ENCODE measurements at places on chromosomes 2 and 18.
A peak's percentile ranks its signal among the peaks of the same experiment; 100 is the strongest.

DNA sequence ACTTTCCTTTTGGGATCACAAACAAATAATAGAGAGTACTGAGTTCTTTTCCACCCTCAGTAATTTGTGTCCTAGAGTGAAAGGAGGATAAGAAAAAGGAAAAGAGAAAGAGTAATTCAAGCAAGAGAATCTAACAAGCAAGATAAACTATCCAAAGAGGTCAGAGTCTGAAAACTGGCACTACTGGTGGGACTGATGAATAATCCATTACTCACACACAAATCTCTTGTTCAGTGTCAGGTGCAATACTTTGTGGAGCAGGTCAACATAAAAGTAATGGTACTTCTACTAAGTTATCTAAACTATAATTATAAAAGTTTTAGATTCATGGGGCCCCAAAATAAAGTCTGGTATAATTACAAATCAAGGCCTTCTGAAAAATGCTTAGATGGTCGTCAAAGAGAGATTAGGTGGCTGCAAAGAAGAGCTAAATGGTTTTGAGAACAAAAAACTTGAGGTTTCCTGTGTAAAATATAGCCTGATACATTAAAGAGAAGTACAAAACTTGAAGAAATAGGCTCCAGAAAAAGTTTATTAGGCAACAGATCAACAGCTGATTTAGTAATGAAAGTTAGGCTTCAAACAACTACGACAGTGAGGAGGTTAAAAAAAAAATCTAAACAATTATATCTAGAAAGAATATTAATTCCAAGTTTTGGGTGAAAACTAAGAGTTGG is 109.4 kb downstream of the BAZ2B start:
- DNase-seq = no peak

DNA sequence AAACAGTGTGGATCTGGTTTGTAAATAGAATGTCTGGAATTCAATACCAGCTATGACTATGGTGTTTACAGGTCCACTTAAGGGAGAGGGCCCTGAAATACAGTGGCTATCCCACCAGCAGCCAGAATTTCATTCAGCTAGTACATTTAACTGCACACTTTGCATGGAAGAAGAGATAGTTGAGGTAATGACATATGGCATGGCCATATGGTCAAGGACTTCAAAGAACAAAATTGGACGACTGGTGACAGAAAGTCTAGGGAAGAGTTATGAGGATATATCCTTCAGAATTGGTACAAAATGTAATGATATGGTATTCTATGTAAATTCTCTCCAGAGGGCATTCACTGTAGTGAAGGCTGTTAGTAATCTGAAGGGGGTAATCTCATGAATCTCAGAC is 105.0 kb downstream of the IKZF2 start:
- DNase-seq = no peak

- DNase-seq = no peak
These were observed 157.9 kb downstream of the FMNL2 start for GRCh38 chr2:152492911-152493310.

DNA sequence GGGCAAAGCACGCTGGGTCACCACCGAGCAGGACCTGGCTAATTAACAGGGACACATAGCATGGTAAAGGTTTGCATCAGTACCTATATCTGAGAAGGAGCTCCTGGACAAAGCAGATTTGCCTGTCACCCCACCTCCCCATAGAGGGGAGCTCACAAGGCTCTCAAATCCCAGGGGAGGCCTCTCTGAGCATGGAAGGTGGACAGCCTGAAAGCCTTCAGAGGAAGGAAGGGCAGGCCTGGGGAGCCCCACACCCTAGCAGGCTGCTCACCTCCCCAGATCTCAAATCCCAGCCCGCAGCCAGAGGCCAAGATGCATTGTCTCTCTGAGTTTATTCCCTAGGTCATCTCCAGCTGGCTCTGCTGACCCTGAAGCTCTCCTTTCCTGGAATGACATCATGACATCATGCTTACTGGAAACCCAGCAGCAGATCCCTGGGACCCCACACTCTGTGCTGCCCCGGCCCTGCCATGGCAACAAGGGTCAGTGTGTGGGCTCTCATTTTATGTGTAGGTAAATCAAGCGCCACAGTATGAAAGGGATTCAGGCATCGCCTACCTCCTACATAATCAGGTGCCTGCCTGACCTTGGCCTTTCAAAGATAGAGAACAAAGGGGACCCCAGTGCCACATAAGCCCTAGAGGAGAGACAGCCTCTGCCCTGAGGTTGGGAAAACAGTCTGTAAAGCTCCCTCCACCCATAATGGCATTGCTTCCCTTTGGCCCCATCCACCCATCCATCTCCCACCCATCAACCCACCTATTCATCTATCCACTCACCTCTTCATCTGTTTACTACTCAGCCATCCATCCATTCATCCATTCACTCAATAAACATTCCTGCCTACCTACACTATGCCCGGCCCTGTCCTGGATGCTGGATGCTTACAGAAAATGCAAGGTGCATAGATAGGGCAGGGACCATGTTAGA is 15.7 kb upstream of the TEX51 start:
- no peak for DNase-seq

DNA sequence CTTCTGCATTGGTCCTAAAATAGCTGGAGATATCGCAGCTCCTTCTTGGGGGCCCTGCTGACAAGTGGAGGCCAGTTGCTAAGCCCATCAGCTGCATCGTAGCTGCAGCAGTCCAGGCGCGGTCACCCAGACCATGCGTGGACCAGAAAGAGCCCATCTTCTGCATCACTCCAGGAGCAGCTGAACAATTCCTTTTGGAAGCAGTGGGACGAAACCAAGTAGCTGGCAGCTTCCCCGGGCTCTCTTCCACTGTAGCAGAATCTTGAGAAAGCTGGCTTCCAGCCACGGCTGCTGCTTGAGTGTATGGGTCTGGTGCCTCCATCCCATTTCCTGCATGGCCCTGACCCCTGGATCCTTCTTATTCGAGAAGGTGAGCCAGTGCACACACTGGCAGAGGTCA is 22.2 kb upstream of the CAB39 start:
- DNase-seq = no peak

DNA sequence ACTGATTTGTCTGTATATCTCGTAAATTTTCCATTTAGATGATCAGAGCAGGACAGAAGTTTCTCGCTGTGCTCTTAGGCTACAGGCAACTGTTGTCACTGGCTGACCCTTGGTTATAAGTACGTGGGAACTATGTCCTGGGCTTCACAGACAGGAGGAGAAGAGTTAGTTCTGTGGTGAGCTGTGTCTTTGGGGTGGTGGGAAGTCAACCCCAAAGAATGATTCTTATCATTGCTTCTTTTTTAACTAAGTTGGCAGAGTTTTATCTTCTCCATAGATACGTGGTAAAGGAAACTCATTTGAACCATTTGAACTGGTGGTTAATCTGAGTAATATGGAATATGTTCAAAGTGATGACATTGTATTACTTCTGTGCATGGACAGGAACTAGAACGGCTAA is 230.6 kb upstream of the EPAS1 start:
- no peak for DNase-seq

DNA sequence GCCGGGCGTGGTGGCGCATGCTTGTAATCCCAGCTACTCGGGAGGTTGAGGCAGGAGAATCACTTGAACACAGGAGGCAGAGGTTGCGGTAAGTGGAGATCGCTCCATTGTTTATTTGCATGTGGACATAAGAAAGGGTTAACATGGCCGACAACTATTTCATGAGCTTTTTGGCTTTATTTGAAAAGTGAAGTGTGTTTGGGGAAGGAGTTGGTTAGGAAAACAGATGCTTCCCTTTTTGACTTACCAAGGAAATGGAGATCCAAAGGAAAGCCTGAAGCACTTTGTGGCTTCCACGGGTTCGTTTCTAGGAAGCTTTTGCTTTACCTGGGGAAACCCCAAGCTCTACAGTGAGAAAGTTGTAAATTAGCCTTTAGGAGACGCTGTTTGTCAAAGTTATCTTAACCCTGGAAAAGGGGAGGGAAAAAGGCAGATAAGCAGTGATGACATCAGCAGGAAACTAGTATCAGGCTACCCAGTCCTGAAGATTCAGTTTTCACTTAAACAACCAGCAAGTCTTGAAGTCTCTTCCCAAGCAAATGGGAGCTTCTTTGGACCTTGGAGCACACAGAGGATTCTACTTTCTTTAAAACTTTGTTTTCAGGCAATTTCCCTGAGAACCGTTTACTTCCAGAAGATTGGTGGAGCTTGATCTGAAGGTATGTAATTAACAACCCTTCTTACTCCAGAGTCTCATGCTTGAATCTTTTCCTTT is at the start of gene CASP10:
Gene CASP10, plus strand, starts transcription at position 492 of the 715 bp plus-strand sequence. CDS start 2,637 bp downstream, outside the sequence.
- DNase-seq = peak; percentile 89

GRCh38 chr18:78542204-78542603 is 437.4 kb upstream of the SALL3 start:
- DNase-seq = no peak

- no peak for DNase-seq
These were observed 111.3 kb downstream of the TSN start for GRCh38 chr2:121866789-121867188.

DNA sequence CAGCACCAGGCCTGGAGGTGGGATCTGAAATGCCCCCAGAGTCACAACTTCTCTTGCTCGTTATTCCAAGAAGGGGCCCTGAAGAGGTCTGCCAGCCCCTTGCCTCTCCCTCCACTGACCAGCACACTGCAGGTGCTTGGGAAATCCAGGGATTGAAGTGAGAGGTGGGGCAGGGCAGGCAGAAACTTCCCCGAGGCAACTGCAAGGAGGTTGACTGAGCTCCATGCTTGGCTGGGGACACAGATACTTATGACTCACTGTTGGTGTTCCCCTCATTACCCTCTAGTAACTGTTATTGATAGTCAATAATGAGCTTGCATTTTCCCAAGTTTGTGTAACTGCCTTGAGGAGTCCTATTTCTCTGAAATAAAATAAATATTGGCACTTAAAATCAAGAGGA is 47.5 kb downstream of the MARCO start:
- DNase-seq = no peak

DNA sequence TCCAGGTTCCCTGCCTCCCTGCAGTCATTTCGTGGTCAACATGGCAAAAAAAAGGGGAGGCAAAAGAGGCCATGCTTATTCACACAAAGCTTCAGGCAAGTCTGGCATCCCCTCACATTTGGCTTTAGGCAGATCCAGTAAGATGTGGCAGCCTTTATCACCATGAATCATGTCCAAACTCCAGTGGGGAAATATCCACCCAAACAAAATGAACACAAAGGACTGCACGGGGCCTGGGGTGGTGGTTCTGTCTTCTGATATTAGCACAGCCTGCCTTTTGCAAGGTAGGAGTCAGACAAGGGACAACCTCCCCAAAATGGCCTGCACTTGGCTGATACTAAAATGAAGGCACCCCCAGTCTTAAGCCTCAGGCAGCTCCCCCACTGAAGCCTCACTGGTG is 129.9 kb downstream of the ZBTB7C start:
- no peak for DNase-seq

- no peak for DNase-seq
These were observed 205.8 kb downstream of the LDLRAD4 start for GRCh38 chr18:13424363-13424762.

DNA sequence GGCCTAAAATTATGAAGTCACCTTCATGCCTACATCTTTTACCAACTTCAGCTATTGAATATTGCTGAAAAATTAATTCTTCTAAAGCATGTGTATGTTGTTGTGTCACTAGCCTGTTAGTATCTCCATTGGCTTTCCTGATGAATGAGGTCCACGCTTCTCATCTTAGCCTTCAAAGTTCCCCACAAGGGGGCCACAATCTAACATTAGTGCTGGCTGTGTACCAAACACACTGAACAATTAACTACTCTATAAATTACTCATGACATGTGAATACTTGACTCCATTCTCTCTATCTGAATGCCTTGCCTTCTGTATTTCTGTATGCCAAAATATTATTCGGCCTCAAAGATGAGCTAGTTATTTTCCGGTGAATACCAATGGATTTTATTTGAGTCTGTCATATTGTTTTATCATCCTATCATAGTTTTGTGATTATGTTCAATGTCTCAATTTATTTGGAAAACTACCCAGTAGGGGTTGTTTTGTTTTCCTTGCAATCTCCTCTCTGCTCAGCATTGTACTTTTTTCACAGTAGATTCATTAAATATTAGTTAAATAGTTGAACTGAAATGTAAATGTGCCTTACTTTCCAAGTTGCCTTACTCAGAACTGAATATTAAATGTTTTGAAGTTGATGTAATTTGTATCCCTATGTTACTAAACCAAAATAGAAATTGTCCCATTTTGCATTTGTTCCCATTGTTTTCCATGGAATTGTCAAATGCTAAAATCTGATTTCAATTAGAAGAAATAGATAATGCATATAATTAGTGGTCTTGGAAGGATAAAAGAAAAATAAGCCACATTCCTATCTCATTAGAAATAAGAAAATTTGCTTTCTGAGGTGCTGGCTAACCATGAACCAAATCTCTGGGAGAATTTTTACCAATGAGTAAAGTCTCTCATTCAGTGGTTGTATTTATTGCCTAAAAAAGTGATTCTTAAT is 208.4 kb upstream of the COL3A1 start:
- peak; percentile 3 for DNase-seq

DNA sequence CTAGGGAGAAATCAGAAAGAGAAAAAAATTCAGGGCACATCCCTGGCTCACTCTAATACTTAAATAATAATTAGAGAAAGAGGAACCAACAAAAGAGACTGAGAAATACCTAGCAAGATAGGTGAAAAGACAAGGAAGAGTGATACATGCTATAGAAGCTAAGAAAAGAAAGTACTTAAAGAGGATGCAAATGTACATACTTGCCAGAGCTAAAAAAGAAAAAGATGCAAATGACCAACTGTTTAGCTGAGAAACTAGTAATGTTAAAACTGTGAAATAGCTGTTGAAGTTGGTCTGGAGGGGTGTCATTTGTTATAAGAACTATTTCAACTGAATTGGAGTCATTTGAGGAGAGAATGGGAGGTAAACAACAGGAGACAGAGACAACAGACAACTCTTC is 412.2 kb downstream of the SPAG16 start:
- no peak for DNase-seq

DNA sequence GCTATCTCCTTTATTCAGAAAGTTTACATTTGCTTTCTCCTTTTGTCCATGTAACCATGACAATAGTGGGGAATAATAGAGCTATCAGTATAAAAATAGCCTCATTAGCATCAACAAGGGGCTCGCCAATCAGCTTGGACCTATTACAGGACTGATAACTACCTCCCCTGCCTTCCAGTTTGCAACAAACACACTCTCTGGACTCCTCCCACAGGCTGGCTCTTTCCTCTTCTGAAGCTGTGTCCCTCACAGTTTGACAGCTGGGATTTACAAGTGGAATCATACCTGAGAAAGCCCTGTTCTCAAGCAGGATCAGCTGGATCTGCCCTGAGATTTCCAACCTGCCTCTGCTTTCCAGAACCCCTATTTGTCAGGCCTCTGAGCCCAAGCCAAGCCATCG is 162.5 kb downstream of the GRB14 start:
- DNase-seq = no peak

DNA sequence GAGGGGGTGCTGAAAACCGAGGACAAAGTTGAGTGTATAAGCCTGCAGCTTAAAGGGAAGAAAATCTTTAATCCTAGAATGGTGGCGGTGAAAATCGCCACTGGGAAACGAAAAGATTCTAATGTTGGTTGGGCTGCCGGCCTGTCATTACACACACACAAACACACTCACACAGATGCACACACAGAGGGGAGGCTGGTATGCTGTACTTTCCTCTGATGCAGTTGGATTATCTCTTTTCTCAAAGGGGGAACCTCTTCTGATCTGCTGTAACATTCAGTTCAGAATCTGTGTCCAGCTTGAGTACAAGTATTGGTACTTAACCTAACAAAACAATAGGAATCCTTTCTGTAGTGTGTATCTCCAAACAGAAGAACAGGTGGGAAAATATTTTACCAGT is 39.0 kb downstream of the ANXA4 start:
- no peak for DNase-seq
